Activated CD4-positive, alpha-beta T cell treated with anti-CD3 and anti-CD28 coated beads, Interleukin-2, amount 10 ng/mL, durations not matched to agents 7 days and 5 days (primary cell): ENCODE measurements at places on chromosomes 3 and 15.
A peak's percentile ranks its signal among the peaks of the same experiment; 100 is the strongest.

- DNase-seq = no peak
Measured at GRCh38 chr3:94587291-94587690, 524.4 kb downstream of the NSUN3 start.

- DNase-seq = no peak
Measured at GRCh38 chr3:104947943-104948342, 418.8 kb upstream of the ALCAM start.

- DNase-seq = no peak
Measured at GRCh38 chr3:44424758-44425157, 52.7 kb downstream of the ZNF445 start.

DNA sequence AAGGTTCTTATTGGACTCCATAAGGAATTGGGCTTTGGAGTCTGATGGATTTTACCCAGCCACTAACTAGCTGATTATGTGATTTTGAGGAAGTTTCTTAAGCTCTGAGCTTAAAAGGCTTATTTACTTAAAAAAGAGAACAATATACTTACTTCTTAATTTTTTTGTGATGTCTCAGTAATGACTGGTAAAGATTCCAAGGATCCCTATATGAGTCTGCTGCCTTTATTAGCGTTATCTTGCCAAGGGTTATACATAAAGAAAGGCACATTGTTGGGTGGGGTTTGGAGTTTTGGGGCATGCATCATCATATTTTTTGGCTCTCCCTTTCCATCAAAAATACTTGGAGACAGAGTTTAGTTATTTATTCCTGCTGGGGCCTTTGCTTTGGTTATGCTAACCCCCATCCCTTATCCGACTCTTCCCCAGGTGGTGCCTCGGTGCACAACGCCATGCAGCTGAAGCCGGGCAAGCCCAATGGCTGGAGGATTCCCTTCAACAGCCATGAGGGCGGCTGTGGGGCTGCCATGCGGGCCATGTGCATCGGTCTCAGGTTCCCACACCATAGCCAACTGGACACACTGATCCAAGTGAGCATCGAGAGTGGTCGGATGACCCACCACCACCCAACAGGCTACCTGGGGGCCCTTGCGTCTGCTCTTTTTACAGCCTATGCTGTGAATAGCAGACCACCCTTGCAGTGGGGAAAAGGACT is 6.7 kb downstream of the ADPRH start:
- DNase-seq = no peak

GRCh38 chr3:69240651-69241568 is 118.5 kb upstream of the LMOD3 start:
- no peak for DNase-seq

GRCh38 chr3:182596676-182597410 is 196.5 kb upstream of the ATP11B start:
- DNase-seq = no peak

GRCh38 chr15:95503640-95504225 is 826.8 kb upstream of the NR2F2 start:
- DNase-seq = no peak

- no peak for DNase-seq
Measured at GRCh38 chr15:60612400-60613048, 133.6 kb upstream of the ICE2 start.

- DNase-seq = no peak
Measured at GRCh38 chr3:120615847-120616609, 19.9 kb downstream of the NDUFB4 start.

GRCh38 chr15:35874260-35874905 is 328.4 kb upstream of the DPH6 start:
- no peak for DNase-seq

GRCh38 chr15:50883903-50884302 is 24.6 kb upstream of the AP4E1 start:
- DNase-seq = peak; percentile 43

GRCh38 chr15:43913026-43913780 is 86.4 kb downstream of the WDR76 start:
- DNase-seq = no peak

DNA sequence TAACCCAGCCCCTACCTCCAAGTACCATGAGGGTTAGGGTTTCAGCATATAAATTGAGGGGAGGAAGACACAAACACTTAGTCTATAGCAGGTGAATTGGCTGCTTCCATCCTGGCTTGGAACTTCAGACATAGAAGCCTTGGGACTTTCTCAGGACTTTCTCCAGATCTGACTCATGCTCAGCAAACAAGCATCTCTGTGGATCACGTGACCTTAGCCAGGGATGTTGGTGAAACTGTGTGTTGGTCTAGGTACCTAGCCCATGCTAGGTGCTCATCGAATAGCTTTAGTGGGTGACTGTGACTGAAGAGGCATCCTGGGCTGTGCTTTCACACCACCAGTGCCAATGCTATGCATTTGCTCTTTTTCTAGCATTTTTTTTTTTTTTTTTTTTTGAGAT is 58.9 kb downstream of the CD47 start:
- no peak for DNase-seq

- no peak for DNase-seq
Measured at GRCh38 chr15:74828835-74829234, 2.4 kb downstream of the CPLX3 start.

- no peak for DNase-seq
Measured at GRCh38 chr3:41115069-41115468, 84.2 kb upstream of the CTNNB1 start.

DNA sequence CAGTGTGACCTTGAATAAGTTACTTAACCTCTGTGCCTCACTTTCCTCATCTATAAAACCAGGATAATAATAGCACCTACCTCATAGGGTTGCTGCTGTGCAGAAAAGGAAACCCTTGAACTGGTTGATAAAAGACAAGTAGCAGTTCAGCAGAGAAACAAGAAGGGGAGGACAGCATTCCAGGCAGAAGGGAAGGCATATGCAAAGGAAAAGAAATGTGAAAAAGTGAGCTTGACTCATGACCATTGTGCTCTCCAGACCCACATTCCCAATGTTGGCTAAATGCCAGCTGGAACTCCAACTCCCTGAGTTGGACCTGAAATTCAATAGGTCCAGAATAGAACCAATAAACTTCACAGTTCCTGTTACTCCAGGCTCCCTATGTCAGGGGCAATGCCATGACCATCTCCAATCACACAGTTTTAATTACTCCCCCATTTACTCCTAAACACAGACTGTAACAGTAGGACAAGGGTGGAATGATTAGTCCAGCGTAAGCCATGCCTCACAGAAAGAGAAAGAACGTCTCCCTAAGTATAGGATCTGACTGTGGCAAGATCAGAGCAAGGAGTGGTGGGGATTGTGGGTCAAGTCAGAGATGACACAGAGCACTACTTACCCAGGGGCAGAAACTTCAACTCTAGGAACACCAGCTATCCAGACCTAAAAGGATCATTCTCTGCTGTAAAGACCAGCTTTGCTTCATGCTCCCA is 26.9 kb downstream of the PRKAR2A start:
- no peak for DNase-seq

- DNase-seq = no peak
Measured at GRCh38 chr3:123147754-123148535, 53.8 kb upstream of the SEC22A start.

GRCh38 chr3:113714702-113715101 is 18.3 kb upstream of the USF3 start:
- no peak for DNase-seq

- DNase-seq = no peak
Measured at GRCh38 chr15:31953478-31953877, 76.8 kb upstream of the CHRNA7 start.

DNA sequence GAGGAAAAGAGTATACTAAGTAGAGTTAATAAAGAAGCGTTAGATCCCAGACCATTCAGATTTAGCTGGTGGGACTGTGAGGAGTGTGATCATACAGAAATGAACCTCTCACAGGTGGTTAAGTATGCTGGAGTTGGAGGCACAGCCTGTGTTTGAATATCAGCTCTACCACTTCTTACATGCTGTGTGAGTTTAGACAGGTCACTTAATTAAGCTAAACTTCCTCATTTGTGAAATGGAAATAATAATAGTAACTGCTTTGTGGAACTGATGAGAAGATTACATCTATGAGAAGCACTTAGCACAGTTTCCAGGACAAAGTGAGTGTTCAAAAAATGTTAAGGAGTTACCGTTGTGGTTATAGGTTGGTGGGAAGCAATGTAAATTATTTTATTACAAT is 8.4 kb downstream of the ACP3 start:
- no peak for DNase-seq

DNA sequence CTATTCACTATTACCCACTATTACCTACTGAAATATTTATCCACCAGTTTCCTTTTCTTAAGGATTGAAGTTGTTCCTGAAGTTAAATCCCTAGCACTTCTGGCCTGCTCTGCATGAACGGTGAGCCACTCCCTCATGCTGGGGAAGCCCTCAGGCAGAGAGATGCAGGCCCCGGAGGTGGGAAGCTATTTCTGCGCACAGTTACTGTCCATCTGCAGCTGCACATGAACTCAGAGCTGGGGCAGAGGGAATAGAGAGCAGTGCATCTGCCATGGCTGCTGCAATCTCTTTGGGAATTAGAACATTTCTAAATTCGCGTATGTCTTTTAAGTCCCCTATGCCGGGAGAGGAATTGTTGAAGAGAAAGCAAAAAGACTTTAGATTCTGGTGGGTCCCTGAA is 6.3 kb upstream of the GALNT15 start:
- no peak for DNase-seq

DNA sequence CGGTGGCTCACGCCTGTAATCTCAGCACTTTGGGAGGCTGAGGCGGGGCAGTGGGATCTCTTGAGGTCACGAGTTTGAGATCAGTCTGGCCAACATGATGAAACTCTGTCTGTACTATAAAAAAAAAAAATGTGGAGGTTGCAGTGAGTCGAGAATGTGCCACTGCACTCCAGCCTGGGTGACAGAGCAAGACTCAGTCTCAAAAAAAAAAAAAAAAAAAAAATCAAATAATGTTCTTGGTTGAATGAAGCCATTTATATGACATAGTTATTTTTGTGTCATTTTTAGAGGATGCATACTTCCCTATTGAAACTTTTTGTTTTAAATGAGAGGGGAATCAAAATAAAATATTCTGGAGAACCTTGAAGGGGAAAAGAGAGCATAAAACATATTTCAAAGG is 3.1 kb downstream of the HMCES start:
- no peak for DNase-seq

DNA sequence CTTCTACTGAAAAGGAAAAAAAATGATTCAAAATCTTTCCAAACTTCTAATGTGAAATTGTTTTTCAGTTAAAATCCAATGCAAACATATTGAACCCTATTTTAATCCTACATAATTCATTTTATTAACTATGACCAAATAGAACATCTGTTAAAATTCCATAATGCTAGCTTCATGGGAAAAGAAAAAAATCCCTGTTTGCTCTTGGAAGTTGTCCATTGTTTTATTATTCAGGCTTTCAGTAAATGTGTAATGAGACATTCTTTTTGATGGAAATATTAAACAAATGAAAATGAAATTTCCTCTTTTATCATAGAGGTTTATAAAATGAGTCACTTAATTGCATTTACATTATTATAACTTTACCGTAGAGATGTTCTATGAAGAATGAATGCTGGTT is 49.5 kb downstream of the SLC25A26 start:
- DNase-seq = no peak

- no peak for DNase-seq
Measured at GRCh38 chr3:46500656-46501635, 3.2 kb downstream of the RTP3 start.

DNA sequence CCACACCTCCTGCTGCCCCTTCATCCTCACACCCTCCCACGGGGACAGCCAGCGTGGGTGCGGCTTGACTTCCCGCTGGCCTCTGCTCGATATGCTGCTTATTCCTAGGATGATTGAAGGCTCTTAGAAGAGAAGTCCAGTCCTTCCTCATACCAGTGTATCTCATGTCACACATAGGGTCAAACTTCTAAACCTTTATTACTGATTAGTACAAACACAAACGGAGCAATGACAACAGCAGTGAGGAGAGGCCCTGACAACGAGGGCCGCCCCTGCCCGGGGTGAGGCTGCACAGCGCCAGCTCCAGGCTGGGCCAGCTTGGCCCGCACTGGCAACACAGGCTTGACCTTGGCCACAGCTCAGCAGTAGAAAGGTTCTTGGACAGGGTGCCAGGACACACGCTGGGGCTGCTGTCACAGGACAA is 3.7 kb downstream of the CIB1 start:
- DNase-seq = no peak

- no peak for DNase-seq
Measured at GRCh38 chr15:38149315-38149714, 103.3 kb upstream of the SPRED1 start.

DNA sequence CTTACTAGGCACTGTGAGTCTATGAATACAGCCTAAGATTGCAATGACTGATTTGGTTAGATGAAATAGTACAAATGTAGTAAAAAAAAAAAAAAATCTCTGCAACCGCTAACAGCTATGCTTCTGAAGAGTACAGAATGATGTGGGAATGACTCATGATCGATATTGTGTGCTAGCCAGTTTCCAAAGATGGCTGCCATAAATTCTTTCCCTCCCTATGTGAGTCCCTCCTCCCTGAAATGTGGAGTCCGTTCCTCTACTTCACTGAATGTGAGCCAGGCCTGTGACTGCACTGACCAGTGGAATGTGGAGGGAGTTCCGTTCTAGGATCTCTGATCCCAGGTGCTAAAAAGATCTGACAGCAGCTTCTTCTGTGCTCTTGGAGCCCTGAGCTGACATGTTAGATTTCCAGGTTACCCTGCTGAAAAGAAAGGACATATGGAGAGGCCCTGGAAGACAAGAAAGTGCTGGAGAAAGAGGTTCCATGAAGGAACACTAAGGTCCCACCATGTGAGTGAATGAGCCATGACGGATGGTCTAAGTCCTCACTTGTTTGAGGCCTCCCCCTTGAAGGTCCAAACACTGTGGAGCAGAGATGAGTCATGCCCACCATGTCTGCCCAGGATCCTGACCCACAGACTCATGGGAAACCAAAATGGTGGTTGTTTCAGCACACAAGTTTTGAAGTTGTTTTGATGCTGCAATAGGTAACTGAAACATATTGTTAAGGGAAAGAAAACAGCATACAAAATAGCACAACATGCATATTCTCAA is 46.3 kb downstream of the DGKG start:
- no peak for DNase-seq

DNA sequence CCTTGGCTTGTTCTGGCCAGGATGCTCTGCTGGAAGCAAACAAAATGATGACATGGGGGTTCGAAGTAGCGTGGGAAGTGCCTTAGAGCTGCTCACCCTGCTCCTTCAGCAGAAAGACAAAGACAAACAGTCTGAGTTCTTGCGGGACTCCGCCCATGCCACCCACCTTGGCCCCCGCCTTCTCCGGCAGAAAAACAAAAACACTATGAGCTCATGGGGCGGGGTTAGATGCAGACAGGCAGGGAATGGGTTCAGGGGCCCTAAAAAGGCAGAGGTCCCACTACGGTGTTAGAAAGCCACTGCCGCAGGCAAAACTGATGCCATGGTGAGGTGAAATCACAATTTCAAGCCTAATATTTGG is 9.7 kb upstream of the NCKIPSD start:
- no peak for DNase-seq

GRCh38 chr15:69031013-69032001 is 16.8 kb downstream of the NOX5 start:
- peak; percentile 20 for DNase-seq
